H4 (cell line): ENCODE measurements at places on chromosomes 1 and 21. TPM values are rescaled to one million over a fixed set of nuclear protein-coding genes. Genes with fewer than 3 reads are reported as not detected.

- DNase-seq: no peak
These were observed 73.2 kb downstream of the CD58 start for GRCh38 chr1:116497656-116498055.

- no peak for DNase-seq
These were observed 107.9 kb upstream of the DYNLT5 start for GRCh38 chr1:66644331-66644730.

DNA sequence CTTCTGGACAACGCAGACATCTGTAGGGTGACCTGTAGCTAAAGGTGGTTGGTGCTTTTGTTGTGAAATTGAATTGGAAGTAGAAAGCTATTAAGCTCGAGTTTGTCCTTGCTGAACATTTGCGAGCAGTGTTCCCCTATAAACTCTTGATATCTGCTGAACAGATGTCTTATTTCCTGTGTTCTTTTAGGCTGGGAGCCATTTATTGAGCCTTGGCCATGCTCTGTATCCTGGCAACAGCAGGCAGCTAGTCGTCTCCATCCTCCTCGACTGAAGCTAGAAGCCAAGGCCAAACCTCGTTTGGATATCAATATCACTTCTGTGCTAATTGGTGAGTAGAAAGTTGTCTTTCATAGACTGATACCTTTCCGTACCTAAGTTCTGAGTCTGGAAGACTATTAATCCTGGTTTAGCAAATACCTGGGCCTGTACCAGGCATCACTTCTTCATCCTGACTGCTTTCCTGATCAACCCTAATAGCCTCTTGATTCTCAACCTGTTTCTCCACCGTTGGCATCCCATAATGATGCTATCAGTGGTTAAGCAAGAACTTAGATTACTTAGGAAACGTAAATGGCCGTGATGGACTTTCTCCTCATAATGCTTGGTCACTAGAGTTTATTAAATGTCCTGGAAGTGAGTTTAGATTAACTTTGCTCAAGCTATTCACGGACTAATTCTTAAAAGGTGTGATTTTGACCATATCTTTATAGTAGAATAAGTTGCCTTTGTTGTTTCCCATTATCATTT lies 103.4 kb downstream of the VPS13D start:
- no peak for DNase-seq

DNA sequence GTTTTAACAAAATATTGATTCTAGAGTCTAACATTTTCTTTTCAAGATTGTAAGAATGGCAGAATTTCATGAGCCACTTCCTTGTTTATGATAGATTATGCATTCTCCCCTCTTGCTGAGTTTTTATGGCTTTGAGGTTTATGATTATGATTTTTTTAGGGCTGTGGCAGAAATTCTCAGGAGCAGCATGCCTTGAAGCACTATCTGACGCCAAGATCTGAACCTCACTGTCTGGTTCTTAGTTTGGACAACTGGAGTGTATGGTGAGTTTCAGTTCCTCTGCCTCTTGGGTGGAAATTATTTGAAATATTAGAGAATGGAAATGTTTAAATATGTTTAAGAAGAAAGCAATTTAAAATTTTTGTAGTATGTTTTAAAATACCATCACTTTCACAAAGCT lies 10.2 kb downstream of the USP16 start:
- no peak for DNase-seq

DNA sequence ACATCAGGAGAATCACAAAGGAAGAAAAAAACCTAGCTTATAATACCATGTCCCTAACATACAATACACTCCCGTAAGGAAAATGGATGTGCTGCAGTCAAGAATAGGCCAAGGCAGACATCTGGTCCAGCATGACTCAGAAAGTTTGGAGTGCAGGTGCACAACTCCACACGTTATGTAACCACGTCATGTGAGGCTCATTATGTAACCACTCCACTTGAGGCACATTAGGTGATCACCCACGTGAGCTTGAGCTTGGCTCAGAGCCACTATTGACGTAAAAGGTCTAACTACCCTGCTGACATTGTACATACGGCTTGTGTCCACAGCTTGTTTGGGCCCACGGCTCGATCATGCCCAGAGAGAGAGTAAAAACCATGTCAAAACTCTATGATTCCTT lies 99.8 kb upstream of the C1orf21 start:
- peak; percentile 14 for DNase-seq

- DNase-seq: no peak
These were observed 63.7 kb downstream of the CENPF start for GRCh38 chr1:214666674-214667073.

GRCh38 chr1:160781186-160781766 lies 14.7 kb upstream of the LY9 start:
- no peak for DNase-seq

DNA sequence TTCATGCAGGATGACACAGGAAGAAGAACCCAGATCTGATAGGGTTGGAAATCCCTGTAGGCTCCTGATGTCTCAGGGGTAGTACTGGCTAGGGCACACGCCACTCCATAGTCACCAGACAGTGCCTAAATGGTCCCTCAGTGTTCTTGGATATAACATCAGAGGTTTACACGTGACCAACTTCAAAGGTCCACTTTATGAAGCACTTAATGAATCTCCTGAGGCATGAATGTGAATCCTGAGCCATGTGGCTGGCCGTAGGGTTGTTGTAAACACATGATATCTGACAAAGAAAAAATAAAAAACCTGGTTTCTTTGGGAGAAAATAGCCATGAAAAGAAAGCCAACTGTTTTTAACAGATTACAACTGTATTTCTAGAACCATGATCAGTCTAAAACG lies 27.5 kb downstream of the SLC6A17 start:
- DNase-seq: no peak

DNA sequence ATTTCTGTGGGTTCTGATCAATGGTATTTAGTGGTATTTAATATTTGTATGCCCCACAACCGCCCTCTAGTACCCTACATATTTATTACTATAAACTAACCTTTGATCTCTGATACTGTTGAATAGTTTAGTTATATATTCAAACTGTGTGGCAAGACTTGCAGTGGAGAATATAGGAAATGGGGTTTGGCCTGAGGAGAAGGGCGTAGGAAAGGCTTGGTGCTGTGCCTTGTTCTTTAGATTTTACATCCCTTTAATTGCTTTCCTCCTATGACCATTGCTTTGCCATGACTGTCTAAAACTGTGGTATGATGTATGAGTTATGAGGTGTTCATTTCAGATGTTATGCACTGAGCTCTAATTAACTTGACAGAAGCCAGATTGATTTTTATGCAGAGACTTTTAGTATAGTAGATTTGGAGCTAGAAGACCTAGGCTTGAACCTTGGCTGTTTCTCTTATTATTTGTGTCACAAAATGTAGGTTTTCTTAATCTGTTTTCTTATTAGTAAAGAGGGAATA lies 18.6 kb downstream of the DISP1 start:
- no peak for DNase-seq

- no peak for DNase-seq
These were observed 8.7 kb downstream of the SMG7 start for GRCh38 chr1:183480971-183481441.

MRAP gene
- not detected in 2 replicates for total RNA-seq

GRCh38 chr1:101309334-101310311 lies 72.8 kb downstream of the S1PR1 start:
- peak; percentile 36 for DNase-seq

GRCh38 chr1:205229916-205230700 lies 2.4 kb downstream of the TMCC2 start:
- no peak for DNase-seq

RXFP4 gene
- total RNA-seq: not detected in 2 replicates

DNA sequence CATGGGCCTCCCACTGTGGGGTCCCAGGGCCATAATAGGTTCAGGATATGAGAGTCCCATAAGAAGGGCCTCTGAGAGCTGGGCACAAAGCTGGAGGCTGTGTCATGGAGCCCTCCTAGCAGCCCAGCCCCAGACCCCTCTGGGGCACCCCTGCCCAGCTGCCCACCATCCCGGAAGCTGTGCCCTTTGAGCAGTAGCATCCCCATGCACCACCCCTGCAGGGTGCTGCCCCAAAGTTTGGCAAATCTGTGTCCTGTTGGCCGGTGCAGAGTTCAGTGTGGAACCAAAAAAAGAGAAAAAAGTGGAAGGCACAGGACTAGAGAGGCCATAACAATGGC lies 17.6 kb downstream of the TNNT2 start:
- no peak for DNase-seq

GRCh38 chr21:27555996-27556395 lies 589.1 kb upstream of the ADAMTS5 start:
- DNase-seq: no peak

EXO1 gene
- 32.4 and 49.1 TPM in 2 replicates for total RNA-seq

AKR7A3 gene
- total RNA-seq: 0.31 TPM in 1 of 2 replicates, not detected in the other

- DNase-seq: no peak
These were observed 25.2 kb upstream of the FOXE3 start for GRCh38 chr1:47390843-47391242.

- no peak for DNase-seq
These were observed 1.5 kb downstream of the AADACL3 start for GRCh38 chr1:12717301-12717838.

SSU72 gene
- 83.4 and 130 TPM in 2 replicates for total RNA-seq

DNA sequence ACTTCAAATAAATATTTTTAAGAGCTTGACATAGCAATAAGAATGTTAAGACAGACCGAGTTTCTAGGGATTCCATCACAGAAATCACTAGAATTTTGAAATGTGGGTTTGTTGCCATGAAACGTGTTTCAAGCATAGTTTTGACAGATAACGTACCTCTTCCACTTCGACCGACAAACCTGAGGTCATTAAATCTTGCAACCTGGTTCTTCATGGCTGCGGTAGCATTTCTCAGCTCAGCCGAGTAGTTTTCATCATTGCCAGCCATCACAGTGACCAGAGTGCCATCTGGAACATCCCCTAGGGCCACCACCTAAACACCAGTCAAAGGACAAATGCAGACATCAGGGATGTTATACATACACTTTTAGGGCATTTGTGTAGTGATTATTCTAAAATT lies 168.7 kb downstream of the RUNX1 start:
- DNase-seq: no peak

- DNase-seq: no peak
These were observed 274.7 kb upstream of the SNX7 start for GRCh38 chr1:98386675-98387440.

BRDT gene
- not detected in 2 replicates for total RNA-seq

FCRL5 gene
- not detected in 2 replicates for total RNA-seq

- no peak for DNase-seq
These were observed 4.7 kb upstream of the PFKL start for GRCh38 chr21:44295163-44295573.

GCSAML gene
- total RNA-seq: 0.29 and 1.9 TPM in 2 replicates

GRCh38 chr1:116713474-116713873 lies 40.8 kb upstream of the CD2 start:
- no peak for DNase-seq

NCAM2 gene
- 7.1 and 9.8 TPM in 2 replicates for total RNA-seq

CD5L gene
- total RNA-seq: not detected in 2 replicates

- DNase-seq: no peak
These were observed 4.6 kb downstream of the FDPS start for GRCh38 chr1:155313261-155313660.

DNA sequence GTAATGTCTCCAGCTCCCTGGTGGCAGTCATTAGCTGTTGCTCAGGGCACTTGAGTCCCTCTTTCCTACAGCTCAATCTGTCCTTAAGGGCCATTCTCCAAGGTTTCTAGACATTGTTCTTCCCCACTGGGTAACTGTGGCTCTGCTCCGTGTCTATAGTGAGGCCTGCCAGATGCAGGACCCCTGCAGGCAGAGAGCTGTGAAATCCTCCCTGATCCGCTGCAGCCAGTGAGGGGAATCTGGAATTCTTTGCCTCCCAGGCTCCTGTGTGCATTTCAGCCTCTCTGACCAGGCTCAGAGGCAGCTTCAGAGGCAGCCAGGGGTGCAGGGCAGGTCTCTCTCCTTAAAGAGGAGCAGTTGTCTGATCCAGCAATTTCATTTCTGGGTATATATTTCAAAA lies 14.4 kb upstream of the IGSF21 start:
- DNase-seq: no peak

- DNase-seq: no peak
These were observed 189.4 kb downstream of the NCAM2 start for GRCh38 chr21:21187579-21187978.

DNAJC28 gene
- 1.2 and 3.1 TPM in 2 replicates for total RNA-seq

A3GALT2 gene
- not detected in 2 replicates for total RNA-seq

DNA sequence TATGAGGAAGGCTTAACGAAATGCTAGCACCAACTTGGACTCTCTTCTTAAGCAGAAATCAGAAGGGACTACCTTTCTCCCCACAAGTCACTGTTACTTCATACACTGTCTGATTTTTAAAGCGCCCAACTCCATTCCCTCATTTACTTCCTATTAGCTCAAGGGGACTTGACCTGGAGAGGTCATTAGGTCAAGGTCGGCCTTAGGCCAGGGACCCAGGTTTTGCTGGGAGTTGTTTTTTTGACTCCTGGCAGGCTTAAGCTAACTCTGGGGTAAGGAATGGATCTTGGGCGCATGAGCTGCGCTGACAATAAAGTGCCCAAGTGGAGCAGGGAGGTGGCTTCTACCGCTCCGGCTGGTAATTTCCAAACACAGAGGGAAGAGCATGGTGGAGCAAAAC lies 16.8 kb downstream of the ADAR start:
- DNase-seq: no peak

TMPRSS3 gene
- total RNA-seq: 3.2 and 6.9 TPM in 2 replicates

- DNase-seq: no peak
These were observed 390.6 kb downstream of the PTPRC start for GRCh38 chr1:199029401-199029800.

DNA sequence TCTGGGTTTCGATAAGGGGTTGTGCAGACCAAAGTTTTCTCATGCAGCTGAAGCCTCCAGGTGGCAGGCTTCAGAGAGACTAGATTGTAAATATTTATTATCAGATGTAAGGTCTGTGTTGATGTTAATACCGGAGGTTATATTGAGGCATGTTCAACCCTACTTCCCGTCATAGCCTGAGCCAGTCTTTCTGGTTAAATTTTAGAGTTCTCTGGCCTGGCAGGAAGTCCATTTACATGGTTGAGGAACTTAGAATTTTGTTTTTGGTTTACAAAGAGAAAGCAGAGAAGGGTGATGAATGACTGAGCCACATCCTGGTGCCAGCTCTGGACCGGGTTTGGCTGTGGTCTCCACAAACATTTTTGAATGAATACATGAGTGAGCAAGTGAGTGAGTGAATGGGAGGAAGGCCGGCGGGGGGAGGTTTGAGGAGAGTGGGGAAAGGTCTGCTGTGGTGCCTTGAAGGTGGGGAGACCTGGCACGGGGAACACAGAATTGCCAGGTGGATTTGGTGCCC lies 218.5 kb downstream of the DISC1 start:
- peak; percentile 34 for DNase-seq

GSTM3 gene
- 228 and 275 TPM in 2 replicates for total RNA-seq

- no peak for DNase-seq
These were observed 159.4 kb upstream of the ATP1B1 start for GRCh38 chr1:168947041-168947440.

DNA sequence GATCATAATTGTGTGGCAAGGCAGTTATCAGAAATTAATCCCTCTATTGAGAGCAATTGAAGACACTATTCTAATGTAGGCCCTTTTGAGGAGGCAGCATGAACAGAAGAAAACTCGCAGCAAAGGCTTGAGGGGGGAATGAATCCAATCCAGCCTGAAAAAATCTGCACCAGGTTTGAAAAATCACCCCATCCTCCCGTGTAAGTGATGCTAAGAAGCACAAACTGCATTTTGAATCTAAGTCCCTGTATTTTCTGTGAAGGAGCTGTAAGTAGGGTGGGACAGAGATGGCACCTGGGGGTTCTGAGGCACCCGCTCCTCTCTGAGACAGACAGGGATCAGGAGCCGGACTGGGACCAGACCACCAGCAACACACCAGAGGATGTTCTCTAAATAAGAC lies at the start of gene CRB1:
Gene CRB1, plus strand, starts transcription at position 241 of the 400 bp plus-strand sequence. CDS start 161 bp downstream, outside the sequence.
- DNase-seq: no peak

ZSWIM5 gene
- total RNA-seq: 1.3 and 1.6 TPM in 2 replicates
